NCI-H1092 (cell line): ENCODE measurements at places on chromosomes 6 and 20.

DNA sequence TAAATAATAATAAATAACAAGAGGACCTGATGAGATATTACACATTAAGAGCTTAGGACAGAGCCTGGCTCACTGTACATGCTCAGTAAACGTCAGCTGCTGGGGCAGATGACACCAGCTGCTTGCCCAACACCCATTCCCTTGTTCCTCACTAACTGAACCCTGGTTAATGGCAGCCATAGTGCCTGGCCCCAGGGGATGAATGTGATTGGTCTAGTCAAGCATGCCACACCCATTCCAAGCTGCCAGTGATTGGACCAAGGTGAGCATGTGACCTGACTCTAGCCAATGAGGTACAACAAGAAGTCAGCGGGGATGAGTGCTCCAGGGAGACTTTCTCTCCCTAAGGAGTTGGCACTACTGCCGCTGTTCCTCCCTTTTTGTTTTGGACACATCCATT, 85.1 kb upstream of the PTPN1 start:
- no peak for DNase-seq

GRCh38 chr6:27668442-27669294, 195.8 kb upstream of the ZNF184 start:
- DNase-seq: no peak

DNA sequence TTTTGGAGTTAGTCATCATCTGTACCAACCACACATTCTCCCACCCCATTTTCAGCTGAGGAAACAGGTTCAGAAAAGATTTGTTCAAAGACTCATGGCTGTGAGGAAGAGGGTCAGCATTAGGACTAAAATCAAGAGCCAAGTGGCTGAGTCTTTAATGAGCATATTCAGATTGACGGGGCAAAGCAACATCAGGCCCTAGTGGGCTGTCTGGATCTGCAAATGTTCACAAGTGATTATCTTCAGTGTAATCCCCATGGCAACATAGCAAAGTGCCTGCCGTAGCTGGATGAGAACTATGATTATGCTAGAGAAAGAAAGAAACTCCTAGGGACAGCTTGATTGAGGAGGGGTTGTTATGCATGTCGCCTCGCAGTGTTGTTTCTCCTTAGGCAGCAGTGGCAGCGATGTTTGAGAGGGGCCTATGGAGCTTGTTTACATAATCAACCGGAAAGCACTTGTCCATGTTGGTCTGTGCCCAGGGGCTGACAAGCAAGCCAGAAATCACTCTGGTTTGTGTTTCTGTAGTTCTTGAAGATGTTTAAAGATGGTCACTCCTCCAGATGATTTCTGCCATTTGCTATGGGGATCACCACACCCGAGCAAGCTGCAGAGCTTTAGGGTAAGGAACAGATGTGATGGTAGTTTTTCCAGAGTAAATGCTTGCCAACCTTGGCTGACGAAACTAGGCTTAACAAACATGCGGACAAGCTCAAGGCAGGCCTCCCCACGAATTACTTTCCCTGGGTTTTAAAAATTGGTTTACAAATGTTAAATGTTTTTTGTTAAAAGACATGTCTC, 124.3 kb upstream of the MLIP start:
- DNase-seq: no peak

DNA sequence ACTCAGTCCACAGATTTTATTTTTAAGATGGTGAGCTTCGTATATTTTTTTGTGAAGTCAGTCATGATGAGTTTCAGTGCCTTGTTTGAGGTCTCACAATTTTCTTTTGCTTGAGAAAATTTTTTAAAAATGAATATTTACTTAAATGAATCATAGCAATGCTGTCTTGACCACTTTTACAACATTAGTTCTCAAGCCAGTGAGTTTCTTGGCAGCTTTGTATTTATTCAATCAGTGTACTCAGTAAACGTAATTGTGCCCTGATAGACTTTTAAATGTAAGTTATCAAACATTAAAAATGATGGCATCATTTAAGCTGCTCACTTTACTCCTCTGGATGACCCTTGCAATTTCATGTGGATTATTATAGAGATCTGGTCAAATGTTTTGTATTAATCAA, 261.4 kb downstream of the KHDC1L start:
- no peak for DNase-seq

DNA sequence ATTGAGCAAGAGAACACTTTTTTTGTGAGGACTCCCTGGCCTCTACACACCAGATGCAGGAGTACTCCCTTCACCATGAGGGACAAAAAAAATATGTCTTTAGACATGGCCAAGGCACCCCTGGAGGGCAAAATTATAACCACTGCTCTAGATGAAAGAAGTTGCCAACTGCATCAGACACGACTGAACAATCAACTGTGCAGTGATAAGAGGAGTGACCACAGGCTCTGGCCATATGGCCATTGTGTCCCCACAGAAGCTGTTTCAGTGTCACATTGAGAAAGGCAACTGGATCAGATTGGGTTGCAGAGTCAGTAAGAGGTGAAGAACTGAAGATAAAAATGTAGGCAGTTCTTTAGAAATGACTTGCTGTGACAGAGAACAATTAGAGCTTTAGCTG, 85.7 kb downstream of the C6orf118 start:
- DNase-seq: no peak

GRCh38 chr6:101686653-101687052, 293.1 kb downstream of the GRIK2 start:
- no peak for DNase-seq

GRCh38 chr6:159871241-159871640, 19.5 kb upstream of the MAS1 start:
- DNase-seq: no peak

DNA sequence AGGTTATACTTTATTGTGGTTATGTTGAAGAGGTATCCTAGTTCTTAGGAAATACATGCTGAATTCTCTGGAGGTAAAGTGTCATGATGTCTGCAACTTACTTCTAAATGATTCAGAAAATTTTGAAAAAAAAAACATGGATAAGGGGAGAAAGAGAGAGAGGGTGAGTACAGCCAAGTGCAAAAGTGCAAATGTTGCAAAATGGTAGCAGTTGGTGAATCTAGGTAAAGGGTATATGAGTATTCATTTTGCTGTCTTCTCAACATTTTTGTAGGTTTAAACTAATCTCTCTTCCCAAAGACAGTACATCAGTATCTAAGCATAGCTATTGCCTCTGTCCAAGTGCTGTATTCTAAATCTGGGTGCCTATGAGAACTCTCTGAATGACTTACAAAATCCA, 579.4 kb upstream of the CHD6 start:
- no peak for DNase-seq
